Stimulated activated CD8-positive, alpha-beta memory T cell treated with anti-CD3 and anti-CD28 coated beads, Interleukin-4, amount 100 ng/mL, for 4 hours (primary cell): ENCODE measurements at places on chromosomes 3 and 15.

DNA sequence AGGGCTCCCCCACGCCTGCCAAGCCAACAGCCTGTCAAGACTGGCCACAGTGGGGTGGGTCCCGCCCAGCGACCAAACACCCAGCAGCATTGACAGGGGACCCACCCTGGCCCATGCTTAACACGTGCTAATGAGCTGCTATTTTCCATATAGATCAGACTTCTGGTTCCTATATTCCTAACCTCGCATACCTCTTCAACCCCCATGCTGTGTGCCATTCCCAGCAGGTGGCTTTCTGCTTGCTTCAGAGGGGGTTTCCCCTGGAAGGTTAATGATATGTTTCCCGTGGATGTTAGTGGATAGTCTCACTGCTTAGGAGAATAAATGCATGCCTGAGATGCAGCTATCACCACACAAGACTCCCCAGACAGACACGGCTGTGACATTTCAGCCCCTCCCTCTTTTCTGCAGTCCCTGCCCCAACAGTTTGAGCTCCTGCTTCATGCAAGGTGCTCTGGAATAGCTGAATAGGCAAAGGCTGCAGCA lies 37.9 kb upstream of the MGLL start:
- no peak for DNase-seq

DNA sequence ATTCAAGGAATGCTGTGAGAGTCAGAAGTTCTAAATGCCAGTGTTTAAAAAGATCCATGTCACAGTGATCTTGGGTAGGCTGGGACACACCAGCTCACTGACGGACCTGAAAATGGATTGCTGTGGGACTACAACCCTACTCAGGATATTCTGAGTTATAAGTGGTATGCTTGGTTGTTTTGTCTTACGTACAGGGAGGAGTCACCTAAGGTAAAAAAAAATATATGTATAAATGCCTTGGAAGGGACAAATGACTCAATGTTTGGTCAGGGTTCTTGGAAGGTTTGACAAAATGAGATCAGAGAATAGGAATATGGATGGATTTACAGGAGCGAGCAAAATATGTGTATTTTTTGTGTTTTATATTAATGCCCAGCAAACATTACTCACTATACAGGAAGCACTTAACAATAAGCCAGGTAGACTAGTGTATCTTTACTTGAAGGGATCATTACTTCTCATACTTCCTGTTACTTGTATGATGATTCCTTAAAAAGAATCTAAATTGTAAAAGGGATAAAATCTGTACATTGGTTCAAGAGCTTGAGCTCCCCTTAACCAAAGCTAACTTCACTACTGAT lies 767.3 kb downstream of the GBE1 start:
- DNase-seq, result no peak

DNA sequence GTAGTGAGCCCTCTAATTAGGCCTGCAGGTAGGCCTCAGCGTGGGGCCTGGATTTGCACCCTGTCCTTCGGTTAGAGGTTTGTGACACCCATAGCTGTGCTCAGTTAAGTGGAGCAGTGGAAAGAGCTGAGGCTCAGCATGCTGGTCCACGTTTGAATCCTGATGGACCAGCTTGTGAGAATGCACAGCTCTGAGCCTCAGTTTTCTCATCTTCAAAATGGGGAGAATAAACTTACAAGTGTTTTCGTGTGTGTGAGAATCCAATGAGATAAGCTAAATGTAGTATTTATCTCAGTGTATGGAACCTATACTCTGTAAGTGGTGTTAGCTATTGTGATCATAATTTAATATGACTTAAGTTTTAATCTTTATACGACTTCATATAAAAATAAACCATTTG lies 22.5 kb downstream of the EEFSEC start:
- DNase-seq, result no peak

- DNase-seq, result no peak
These were observed 122.2 kb upstream of the DCBLD2 start for GRCh38 chr3:99023590-99024192.

DNA sequence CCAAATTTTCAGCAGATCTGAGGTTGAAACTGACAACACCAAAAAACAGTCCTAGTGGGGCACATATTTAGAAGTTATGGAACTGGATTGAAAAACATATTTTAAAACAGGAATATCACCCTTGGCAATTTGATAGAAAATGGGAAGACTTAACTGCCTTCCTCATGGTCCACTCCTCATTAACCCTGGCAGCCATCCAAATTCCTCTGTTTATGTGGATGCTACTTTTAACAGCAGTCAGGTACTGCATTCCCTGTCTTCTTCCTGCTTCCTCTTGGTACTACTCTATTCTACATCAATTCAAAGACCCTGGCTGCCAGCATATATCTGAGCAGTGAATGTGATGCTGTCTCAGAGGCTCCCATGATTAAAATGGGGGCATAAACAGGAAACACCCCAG lies 54.3 kb downstream of the PDE8A start:
- DNase-seq, result no peak

GRCh38 chr15:70027518-70027917 lies 70.2 kb downstream of the TLE3 start:
- no peak for DNase-seq

- no peak for DNase-seq
These were observed 87.9 kb upstream of the CHD2 start for GRCh38 chr15:92812271-92812670.

GRCh38 chr3:101128001-101128400 lies 134.8 kb upstream of the ABI3BP start:
- DNase-seq, result no peak

- DNase-seq, result no peak
These were observed 143.7 kb downstream of the NR1D2 start for GRCh38 chr3:24088782-24089181.

GRCh38 chr15:62618432-62618831 lies 424.1 kb upstream of the TPM1 start:
- no peak for DNase-seq

GRCh38 chr15:94453227-94453988 lies 222.0 kb downstream of the MCTP2 start:
- DNase-seq, result no peak

DNA sequence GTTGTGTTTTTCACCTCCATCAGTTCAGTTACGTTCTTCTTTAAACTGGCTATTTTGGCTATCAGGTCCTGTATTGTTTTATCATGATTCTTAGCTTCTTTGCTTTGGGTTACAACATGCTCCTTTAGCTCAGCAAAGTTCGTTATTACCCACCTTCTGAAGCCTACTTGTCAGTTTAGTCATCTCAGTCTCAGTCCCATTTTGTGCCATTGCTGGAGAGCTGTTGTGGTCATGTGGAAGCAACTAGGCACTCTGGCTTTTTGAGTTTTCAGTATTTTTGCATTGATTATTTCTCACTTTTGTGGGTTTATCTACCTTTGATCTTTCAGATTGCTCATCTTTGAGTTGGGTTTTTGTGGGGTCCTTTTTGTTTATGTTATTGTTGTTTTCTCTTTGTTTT lies 151.3 kb downstream of the CFAP20DC start:
- DNase-seq, result no peak
